Activated CD8-positive, alpha-beta memory T cell treated with anti-CD3 and anti-CD28 coated beads, Interleukin-2, amount 10 ng/mL, durations not matched to agents 7 days and 5 days (primary cell): ENCODE measurements at places on chromosomes 3 and 15. TPM values are rescaled to one million over a fixed set of nuclear protein-coding genes. Genes with fewer than 3 reads are reported as not detected.

Gene SSUH2
- total RNA-seq: not detected

- no peak for DNase-seq
These were observed 271.9 kb upstream of the GADL1 start for GRCh38 chr3:31166249-31166885.

DNA sequence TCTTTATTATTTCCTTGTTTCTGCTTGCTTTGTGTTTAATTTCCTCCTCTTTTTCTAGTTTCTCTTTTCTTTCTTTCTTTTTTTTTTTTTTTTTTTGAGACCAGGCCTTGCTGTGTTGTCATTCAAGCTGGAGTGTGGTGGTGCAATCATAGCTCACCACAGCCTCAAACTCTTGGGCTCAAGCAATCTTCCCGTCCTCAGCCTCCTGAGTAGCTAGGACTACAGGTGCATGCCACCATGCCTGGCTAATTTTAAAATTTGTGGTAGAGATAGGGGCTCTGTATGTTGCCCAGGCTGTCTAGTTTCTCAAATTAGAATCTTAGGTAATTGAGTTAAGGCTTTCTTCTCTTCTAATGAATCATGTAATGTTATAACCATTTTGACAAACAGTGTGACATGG, 22.4 kb downstream of the SLMAP start:
- no peak for DNase-seq

Gene NEIL1
- 1.9 TPM for total RNA-seq

GRCh38 chr3:195563317-195563716, 20.2 kb upstream of the PPP1R2 start:
- DNase-seq: no peak

DNA sequence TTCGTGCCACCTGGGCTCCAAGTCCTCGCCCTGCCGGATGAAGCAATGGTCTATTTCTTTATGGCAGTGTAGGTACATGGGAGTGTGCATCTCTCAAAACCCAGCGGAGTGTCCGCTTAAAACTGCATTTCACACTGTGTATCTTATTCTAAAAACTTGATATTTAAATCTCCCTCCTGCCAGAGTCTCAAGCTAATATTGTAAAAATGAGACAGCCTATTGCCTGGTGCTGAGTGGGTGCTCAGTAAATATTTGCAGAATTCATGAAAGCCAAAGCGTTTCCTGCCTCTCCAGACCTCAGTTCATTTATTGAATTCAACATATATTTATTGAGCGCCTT, 330 bp upstream of the TBC1D2B start:
- no peak for DNase-seq

Gene CYP1A1
- 2.8 TPM for total RNA-seq

DNA sequence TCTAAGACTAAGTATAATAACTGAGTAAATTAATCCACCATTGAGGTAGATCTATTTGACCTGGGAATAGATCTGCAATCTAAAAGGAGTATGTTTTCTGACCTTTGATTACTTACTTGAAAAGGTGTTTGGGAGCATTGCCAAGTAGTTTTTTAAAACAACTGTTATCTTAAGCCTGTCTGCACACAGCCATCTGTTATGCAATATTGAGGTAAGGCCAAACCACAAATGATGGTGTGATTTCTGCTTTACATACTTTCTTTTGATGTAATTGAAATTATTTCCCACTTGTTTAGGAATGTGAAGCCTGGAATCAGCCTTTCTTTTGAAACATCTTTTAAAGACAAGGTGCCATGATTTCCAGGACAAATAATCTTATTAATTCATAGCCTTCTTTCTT, 274.0 kb downstream of the BBX start:
- no peak for DNase-seq

DNA sequence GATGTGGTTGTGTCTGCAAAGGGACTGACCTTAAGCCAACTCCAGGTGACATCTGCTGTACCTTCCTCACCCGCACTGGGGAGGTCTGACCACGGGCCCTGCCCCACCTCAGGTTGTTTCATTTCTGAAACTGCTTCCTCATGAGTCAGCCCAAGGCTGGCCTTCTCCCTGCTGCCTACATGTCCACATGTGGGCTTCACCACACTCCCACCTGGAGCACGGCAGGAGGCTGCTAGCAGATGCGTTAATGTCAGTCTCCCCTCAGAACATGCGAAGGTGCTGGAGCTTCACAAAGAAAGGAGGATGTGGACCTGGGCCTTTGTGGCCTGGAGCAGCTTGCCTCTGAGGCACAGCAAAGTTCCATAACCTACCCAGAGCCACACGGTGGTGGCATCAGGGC, 69.4 kb upstream of the PLXNA1 start:
- peak; percentile 60 for DNase-seq

DNA sequence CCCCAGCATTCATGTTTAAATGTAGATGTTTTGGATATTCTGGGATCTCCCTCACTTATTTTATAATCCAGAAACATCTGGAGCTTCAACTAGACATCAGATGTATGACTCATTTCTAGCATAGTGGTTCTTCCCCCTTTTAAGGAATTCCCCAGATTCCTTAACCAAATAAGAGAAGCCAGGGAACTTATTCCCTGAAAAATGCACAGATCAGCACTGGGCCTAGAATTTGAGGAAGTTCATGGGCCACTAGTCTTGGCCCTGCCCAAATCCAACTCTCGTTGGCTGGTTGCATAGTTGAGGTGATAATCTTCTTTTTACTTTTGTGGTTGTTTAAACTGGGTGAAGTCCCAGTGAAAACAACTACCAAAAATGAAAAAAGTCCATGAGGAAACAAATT, 20.4 kb downstream of the RARRES1 start:
- no peak for DNase-seq

DNA sequence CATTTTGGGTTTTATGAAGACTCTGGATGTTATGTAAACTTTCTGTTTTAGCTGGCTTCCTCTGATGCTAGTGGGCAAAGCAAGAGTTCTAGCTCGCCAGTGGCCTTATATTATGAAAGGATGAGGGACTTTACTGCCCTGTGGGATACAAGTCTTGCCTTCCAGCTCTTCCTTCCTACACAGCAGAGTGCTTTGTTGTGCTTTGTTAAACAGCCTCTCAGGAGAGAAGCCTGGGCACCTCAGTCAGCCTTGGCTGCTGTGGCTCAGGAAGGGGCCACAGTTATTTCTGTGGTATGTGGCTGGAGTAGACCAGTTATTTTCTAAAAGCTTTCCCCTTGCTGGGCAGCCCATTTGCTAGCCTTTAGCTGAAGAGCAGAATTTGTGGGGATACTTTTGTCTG, 69.5 kb upstream of the SUCLG2 start:
- no peak for DNase-seq

- no peak for DNase-seq
These were observed 83.1 kb downstream of the CGGBP1 start for GRCh38 chr3:87975716-87976115.

Gene ACKR4
- not detected for total RNA-seq

DNA sequence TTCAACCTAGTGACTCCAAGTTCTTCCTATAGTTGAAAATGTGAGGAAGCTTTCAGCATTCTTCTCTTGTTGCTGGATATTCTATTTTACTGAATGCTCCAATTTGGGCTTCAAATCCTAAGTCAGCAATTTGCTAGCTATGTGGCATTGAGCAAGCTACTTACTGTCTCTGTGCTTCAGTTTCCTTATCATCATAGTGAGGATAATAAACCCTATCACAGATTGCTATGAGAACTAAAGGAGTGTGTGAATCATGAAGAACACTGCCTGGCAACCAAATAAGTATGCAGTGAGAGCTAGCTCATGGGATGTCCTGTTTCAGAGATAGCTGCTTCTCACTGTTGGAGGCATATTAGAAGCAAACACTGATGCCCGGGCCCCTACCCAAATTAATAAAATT, 163.8 kb upstream of the CDIN1 start:
- no peak for DNase-seq

Gene DGKG
- total RNA-seq: 0.20 TPM

- no peak for DNase-seq
These were observed 68.7 kb downstream of the SLTM start for GRCh38 chr15:58864602-58865424.

DNA sequence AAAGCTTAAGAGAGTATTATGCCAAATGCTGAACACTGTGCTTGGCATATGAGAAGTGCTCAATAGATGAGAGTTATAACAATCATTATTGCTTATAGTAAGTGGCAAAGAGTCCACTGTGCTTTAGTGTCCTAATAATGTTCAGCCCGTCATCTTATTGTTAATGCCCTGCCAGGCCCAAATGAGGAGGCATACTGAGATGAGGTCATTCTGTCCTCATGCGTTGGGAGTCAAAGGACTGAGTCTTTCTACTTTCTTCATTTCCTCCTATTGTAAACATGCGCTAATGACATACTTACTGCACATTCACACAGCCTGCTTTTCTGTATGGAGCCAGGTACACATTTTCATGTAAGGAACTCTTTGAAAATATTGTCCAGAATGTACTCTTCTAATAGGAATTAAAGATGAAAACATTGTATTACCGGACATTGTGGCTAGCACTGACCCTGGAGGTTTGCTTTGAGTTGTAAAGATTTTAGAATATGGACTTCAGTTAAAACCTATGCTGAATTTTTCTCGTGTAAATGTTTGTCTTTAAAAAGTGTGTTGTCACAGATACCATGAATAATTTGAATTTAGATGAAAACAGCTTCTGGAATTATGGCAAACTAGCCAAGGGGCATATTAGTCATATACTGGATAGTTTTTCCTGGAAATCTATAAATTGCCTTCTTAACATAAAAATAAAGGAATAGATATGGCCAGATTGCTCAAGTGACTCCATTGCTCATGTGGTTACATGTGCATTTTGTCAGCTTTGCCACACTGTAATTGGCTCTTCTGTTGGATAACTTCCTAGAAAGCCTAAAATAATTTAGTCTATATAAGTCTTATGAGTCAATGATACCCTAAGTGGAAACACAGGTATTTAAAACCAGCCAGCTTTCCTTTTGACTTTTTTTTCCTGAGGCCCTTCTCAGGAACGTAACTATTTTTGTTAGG, 38.3 kb downstream of the KBTBD12 start:
- DNase-seq: no peak

Gene SERPINI2
- not detected for total RNA-seq
